Dermis microvascular lymphatic vessel endothelial cell (primary cell): ENCODE measurements at places on chromosomes 4 and X. TPM values are rescaled to one million over a fixed set of nuclear protein-coding genes. Genes with fewer than 3 reads are reported as not detected.

DNA sequence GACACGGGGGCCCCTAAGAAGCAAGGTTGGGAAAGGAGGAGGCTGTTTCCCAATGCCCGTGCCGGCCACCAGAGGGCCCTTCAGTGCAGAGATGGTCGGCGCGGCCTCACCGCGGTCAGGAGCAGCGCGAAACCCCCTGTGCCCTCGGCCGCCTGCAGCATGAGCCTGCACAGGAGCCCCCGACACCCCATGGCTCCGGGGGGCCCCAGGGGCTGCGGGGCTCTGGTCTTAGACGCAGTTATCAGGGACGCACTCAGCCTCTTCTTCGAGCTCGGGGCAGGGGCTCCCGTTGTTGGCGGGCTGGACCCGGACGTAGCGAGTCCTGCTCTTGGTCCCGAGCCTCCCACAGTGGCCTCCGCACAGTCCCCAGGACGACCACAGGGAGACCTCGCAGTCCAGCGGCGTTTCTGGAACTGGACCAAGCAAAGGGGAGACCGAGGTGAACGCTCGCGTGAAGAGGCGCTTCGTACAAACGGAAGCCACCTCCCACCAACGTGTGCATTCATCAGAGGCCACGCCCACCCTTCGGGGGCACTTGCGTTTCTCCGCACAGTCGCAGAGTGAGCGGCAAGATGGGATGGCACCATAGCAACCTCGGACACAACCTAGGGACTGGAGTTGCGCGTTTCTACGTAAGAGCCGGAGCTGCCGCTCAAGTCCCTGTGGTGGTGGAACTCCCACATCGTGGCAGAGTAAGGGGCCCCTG is 5.0 kb downstream of the SPON2 start:
- DNase-seq, result peak; percentile 39

- DNase-seq, result no peak
Measured at GRCh38 chr4:39970671-39971640, 6.8 kb downstream of the PDS5A start.

GRCh38 chrX:9110808-9111207 is 76.9 kb upstream of the FAM9B start:
- DNase-seq, result no peak

DNA sequence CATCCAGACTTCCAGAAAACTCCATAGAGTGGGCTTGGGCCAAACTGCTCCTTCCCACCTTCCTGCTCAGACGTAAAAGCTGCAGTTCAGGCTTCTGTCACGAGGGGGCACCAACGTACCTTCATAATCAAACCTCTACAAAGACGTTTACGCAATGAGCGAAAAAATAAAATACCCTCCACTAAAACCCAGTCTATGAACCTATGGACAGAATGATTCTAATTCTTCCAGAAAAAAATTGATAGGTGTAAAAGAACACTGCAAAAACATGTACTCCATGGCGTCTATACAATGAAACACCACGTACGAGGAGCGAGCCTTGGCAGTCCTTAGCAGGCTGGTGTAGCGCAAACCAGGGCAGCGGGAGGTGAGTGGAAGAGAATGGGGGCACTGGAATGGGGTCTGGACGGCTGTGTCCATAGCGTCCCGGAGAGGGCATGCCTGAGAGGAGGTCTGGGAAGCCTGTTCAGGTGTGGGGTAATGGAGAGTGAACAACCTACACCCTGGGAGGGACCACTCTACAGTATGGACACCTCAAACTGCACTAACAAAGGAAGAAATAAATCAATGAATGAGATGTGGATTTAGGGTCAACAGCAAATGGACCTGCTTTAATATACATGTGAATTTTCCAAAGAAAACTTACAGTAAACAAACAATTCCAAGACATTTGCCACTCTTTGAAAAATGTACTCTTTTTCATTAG is 14.4 kb upstream of the RAB40A start:
- peak; percentile 67 for DNase-seq

DNA sequence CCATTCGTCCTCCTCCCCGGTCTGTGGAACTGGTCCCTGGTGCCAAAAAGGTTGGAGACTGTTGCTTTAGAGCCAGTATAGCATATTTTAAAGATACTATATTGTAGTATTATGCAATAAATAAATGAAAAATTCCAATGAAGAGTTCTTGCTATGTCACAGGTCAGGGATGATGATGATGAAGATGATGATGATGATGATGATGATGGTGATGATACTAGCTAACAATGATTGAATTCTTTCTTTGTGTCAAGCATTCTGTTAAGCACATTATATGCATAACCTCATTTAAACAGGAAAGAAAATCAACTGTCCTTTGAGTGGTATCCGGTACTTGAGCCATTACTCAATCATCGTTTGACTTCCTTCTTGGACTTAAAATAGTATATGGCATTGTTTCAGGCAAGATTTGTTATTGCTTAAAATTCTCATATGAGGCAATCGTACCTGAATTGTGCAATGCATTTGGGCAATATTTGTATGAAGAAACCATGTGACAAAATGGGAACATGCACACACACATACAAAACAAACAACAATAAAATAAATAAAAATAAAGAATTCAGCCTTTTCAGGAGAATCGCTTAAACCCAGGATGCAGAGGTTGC is 22.8 kb upstream of the TLR2 start:
- no peak for DNase-seq

- no peak for DNase-seq
Measured at GRCh38 chr4:158074851-158075250, 98.0 kb downstream of the GASK1B start.

- DNase-seq, result no peak
Measured at GRCh38 chrX:9055354-9055753, 21.4 kb upstream of the FAM9B start.

DNA sequence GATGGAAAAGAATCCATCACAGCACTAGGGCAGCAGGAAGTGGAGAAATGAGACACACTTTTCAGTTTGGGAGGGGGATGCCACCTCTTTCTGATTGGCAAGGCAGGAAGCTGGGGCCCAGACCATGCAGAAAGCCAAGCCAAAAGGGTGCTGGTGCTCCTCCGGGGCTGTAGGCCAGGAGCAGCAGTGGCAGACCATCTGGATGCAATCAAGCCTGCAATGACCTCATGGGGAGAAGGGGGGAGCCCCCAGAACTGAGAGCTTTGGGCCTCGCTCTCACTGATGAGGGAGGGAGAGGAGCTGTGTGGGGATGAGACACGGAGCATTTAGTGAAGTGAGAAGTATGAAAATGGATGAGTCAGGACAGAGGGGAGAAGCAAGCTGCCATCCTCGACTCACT is 141.3 kb upstream of the NALF2 start:
- DNase-seq, result no peak

DNA sequence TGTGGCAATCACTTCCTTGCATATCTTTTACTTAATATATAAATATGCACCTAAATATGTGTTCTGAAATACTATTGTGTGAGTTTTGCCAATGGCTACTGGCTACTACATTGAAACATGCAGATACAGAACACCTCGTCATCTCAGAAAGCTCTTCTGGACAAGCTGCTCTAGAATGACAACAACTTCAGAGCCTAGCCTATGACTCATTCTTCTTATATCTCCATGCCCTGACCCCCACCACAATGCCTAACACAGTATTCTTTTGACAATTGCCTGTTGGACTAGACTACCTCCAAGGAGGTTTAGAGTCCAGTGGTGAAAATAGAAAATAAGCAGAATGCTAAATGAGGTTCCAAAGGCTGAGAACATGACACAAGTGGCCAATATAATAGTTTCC is 17.6 kb upstream of the DMP1 start:
- peak; percentile 9 for DNase-seq

DNA sequence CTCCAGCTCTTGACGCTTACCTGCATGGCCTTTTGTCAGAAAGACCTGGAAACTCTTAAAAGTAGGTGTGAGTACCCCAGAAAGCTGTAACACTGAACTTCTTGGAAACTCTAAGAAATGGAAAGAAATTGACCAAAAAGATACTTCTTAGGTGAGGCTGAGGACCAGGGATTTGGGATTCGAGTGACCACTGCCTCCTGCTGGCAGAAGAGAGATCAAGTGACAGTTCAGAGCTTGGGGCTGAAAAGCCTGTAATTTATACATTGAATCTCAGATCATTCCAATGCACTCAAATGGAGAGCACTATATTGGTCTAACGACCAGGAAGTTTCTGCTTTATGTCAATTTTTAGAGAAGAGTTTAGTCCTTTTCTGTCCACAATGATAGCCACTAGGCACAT is 204.6 kb downstream of the PDGFRA start:
- peak; percentile 38 for DNase-seq

DNA sequence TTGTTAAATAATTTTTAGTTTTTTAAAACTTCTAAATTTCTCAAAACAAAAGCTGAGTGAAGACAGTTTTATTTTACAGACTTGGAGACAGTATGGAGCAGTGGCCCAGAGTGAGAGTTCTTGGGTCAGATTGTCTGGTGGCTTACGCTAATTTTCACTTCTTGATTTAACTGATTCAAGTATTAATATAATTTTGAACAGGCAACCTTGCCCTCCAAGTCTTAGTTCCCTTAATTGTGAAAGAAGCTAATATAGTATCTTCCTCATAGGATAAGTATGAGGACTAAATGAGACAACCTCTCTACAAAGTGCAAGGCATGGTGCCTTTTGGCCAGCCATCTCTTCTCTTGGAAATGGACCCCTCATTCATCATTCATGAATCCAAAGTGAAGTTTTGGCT is 25.4 kb downstream of the ATP7A start:
- DNase-seq, result no peak

- DNase-seq, result no peak
Measured at GRCh38 chr4:116878280-116878679, 207.1 kb downstream of the TRAM1L1 start.

DNA sequence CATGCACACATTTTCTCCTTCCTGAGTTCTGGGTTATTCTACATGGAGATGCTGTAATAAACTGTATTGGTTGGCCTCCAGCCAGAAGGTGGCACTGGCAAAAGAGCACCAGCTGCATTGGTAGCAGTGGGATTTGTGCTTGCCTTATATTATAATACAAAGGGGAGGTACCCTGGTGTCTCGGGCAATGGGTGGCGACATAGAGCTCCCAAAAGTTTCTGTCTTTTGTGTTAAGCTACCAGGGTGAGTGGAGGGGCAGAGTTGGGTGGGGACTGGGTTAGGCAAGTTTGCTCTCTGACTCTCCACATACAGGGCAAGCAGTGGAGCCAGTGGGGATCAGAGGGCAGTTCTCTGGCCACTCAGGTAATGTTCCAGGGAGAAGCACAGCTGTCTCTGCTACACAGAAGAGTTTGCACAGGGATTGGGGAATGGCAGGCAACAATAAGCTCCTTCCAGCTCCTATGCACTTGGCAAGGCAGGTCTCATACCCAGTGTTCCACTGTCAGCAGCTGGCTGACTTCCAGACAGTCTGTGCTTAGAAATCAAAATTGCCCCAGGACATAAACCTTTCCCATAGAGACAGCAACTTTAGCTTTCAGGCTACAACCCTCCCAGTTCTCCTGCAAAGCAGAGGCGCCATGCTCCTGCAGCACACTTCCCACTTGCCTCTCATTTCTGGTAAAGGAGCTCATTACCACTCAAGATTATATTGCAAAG is 463.9 kb upstream of the PCDH7 start:
- DNase-seq, result no peak

GRCh38 chr4:2934077-2934812 is 29.0 kb downstream of the NOP14 start:
- no peak for DNase-seq

- DNase-seq, result peak; percentile 69
Measured at GRCh38 chrX:12701628-12702027, 89.6 kb upstream of the PRPS2 start.

DNA sequence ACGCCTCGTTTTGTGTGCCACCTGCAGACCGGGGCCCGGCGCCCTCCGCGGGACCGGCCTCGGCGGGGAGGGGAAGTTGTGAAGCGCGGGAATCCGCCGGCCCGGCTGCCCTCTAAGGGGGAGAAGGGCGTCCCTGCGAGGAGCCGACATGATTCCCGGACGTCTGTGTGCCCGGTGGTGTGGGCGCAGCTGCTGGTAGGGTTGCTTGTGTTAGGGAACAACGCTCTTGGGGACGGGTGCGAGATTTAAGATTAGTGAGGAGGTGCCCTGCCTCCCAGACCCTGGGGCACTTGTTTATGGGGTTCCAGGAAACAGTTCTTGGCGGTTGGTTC is 627 bp downstream of the CDKN2AIP start:
- no peak for DNase-seq

GRCh38 chr4:115228851-115229250 is 115.4 kb upstream of the NDST4 start:
- DNase-seq, result no peak

DNA sequence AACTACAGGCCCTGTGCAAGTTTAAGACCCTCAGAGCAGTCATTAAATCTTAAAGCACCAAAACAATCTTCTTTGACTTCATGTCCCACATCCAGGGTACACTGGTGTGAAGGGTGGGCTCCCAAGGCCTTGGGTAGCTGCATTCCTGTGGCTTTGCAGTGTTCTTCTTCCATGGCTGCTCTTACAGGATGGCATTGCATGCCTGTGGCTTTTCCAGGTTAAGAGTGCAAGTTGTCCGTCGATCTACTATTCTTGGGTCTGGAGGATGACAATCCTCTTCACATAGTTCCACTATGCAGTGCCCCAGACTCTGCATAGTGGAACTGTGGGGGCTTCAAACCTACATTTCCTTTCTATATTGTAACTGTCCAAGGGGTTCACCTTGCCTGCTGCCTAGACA is 494.5 kb downstream of the CFAP47 start:
- DNase-seq, result no peak

GRCh38 chrX:19840899-19841648 is 46.3 kb downstream of the SH3KBP1 start:
- DNase-seq, result no peak

DNA sequence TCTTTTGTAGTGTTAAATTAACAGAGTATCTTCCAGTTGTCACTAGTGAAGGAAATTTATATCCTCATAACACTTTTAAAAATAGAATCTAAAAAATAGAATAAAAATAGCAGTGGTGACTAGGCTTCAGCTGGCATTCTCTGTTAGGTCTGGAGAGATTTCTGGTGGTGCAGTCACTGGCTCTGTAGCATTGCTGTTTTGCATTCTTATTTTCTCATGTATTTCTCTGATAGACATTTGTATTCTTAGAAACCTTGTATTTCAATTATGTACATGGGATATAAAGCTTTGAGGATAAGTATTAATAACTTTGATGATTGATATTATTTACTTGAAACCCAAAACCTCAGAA is 87.6 kb downstream of the TMEM131L start:
- DNase-seq, result no peak

DNA sequence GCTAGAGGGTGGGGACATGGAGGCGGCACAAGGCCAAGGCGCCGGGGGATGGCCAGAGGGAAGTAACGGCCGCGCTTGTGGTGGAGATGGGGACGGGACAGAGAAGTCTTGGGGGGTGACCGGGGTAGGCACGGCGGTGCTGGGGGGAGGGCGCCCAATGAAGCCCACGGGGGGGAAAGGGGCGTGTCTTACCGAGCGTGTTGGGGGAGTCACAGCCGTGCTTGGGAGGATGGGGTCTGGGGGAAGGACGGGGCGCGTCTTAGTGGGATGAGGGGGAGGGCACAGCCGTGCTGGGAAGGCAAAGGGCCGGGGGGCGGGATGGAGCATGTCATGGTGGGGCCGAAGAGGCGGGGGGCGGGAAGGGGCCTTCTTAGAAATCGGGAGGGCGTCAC is 952 bp downstream of the ARSD start:
- DNase-seq, result no peak

- no peak for DNase-seq
Measured at GRCh38 chr4:169438057-169438480, 167.3 kb upstream of the SH3RF1 start.

Gene CABS1
- total RNA-seq, result not detected in 2 replicates

Gene SSX4B
- not detected in 2 replicates for total RNA-seq

Gene ADH4
- not detected in 2 replicates for total RNA-seq

Gene CT45A10
- total RNA-seq, result not detected in 2 replicates

Gene FRYL
- total RNA-seq, result 57.4 and 71.6 TPM in 2 replicates

Gene BRS3
- not detected in 2 replicates for total RNA-seq

Gene CT83
- not detected in 2 replicates for total RNA-seq

Gene RADX
- under 0.01 and 0.26 TPM in 2 replicates for total RNA-seq

Gene HHIP
- 90.9 and 127 TPM in 2 replicates for total RNA-seq
